Posterior vena cava (tissue), 2 donors: ENCODE measurements at places on chromosomes 12 and 14.

DNA sequence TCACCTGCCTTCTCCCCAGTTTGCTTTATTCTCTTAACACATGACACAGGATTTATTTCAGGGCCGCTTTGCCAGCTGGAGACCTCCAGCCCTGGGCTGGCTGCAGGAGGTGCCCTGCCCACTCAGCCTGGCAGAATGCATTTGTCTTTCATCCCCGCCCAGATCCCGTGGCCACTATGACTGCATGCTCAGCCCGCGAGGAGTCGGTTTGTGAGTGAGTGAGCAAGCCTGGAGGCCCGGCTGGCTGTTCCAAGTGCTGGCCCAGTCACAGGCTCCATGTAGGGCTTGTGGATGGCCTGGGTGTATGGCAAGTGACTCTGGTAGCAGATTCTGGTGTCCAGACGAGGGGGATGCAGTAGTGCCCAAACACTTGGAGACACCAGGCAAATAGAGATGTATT is 2.1 kb downstream of the TDP1 start:
- DNase-seq = no peak

- DNase-seq = peak; percentile 92
Observed at GRCh38 chr14:61188978-61189808, 91.9 kb downstream of the TMEM30B start.

- DNase-seq = no peak
Observed at GRCh38 chr12:122159882-122160281, 14.1 kb downstream of the IL31 start.

DNA sequence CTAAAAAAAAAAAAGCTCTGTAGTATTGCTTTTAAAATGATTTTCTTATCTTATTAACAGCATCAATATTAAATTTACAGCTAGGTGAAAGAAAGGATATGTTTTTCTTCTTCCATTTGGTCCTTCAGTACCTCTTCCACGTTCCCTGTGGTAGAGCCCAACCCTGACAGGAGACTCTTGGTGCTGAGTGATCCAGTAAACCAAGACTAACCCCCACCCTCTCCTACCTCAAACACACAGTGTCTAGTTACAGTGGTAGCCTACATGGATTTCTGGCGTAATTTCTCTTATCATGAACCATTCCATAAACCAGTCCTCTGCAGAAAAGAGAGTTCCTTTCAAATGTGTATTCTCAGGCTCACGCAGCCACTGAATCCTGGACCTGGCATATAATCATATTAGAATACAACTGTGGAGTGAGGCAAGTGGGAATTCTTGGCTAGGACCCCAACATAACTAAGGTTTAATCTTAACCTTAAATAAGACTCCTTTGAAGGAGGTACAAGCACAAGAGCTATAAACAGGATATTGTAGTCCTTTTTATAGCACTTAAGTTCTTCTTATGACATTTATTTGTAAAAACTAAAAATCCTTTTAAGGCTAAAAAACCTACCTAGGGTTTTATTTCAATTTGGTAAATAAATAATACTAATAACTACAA is 27.1 kb downstream of the TXNRD1 start:
- DNase-seq = no peak

GRCh38 chr12:26014085-26014484 is 55.6 kb downstream of the RASSF8 start:
- DNase-seq = no peak

DNA sequence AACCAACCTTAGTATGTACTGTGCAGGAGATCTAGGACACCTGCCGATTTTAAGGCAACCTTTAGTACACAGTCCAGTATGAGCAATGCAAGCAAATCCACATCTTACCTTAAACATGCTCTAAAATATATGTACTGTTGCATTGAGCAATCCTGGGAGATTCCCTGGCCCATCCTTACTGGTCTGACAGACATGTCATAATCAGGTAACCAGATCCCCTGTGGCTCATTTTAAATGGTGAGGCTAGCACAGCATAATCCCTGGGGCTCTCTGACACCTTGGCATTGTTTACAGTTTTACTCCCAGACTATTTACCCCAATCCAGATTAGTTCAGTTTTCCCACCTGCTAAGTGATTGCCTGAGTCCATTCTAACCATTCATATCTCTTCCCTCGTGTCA is 15.1 kb downstream of the BMAL2 start:
- DNase-seq = no peak

DNA sequence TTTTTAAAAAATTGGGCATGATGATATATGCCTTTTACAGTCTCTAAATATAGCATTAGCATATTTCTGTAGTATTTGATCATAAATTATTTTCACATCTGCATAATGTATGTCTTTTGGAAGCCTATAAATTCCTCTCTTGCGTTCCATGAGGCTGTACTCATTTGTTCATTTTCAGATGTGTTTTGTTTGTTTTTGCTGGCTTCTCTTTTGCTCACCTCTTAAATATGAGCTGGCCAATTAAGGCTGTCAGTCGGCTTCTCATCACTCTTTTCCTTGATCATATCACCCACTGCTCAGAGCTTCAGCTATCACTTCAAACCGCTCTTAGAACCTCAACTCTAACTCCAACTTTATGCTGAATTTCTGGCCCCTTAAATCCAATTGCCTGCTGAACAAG is 6.6 kb downstream of the TMEM263 start:
- DNase-seq = no peak

GRCh38 chr14:74155287-74155686 is 70.5 kb downstream of the LIN52 start:
- no peak for DNase-seq

GRCh38 chr14:89469210-89470198 is 52.5 kb upstream of the FOXN3 start:
- peak; percentile 54 for DNase-seq

GRCh38 chr14:64987438-64987767 is 708 bp downstream of the FNTB start:
- DNase-seq = no peak

DNA sequence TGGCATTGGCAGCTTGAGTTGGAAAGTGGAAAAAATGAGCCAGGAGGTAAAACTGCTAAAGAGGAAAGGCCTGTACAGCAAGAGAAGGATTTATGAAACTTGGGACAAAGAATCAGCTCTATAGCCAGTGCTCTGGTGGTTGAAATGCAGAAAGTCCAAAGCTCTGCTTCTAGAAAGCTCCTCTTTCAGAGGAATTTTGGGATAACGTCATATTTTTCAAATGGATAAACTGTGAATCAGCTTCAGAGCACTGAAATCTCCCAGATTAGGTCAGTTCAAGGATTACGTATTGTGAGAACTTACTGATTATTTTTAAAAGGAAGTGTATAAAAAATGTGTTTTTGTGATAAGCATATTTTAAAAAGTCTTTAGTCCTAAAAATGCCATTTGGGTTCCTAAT is 203.1 kb upstream of the CNOT2 start:
- DNase-seq = no peak

- no peak for DNase-seq
Observed at GRCh38 chr14:71403656-71404055, 496.4 kb downstream of the PCNX1 start.

DNA sequence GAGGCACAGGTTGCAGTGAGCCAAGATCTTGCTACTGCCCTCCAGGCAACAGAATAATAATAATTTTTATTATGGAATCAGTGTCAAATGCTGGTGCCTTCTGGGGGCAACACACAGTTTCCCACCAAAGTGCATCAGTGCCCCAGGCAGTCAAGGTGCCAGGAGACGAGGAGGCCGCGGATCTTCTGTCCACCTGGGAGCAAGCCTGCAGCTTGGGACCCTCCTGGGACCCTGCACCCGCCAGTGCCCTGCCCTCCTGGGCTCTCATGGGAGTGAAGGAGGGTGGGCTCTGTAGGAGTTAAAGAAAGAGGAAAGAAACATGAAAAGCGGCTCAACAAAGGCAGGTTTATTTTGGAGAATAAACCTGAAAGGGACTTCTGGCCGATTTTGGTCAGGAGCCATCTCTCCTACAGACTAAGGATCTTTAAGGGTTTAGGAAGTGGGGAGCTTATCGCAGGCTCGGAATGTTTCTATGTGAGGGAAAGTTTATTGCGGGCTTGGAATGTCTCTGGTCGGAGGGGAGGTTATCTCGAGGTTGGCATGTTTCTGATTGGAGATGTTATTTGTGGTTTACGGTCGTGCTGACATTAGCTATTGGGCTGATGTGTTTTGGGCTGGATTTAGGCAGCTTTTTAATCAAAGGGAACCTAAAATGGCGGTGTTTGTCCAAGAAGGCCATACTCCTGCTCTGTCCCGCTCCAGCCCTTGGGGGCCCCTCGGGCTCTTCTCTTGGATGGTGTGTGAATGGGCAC is 1.1 kb upstream of the ASPG start:
- DNase-seq = peak; percentile 51

DNA sequence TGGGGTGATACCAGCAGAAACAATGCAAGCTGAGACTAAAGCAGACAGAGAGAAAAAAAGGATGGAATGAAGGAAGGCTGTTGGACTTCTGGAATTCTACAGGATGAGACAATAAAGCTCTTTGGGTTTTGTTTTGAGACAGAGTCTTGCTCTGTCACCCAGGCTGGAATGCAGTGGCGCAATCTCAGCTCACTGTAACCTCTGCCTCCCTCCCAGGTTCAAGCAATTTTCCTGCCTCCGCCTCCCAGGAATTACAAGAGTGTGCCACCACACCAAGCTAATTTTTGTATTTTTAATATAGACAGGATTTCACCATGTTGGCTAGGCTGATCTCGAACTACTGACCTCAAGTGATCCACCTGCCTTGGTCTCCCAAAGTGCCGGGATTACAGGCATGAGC is 115.4 kb downstream of the EXOC5 start:
- no peak for DNase-seq

GRCh38 chr12:82682851-82683261 is 3.9 kb upstream of the TMTC2 start:
- DNase-seq = no peak

DNA sequence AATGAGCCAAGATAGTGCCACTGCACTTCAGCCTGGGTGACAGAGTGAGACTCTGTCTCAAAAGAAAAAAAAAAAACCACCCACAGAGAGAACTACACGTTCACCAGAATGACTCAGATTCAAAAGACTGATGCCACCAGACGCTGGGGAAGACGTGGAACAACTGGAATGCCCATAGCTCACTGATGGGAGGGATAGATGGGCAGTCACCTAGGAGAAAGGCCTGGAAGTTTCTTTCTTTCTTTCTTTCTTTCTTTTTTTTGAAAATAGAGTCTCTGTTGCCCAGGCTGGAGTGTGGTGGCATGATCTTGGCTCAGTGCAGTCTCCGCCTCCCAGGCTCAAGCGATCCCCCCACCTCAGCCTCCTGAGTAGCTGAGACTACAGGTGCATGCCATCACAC is 10.0 kb upstream of the KLC1 start:
- no peak for DNase-seq

DNA sequence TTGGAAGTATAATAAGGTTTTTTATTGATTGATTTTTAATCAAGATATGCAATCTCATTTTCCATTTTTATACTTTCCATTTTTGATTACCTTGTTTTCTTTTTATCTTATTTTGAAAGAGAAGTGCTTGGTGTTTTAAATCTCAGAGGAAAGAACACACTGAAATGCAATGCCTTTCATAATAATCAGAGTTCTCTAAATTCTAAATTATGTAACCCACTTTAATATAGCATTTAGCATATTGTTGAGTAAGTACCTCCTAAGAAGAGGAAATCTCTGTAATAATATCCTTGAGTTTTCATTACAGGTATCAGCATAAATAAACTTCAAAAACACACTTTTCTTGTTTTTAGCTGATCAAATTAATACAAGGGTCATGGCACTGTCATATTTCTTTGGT is 96.9 kb downstream of the GTF2A1 start:
- DNase-seq = no peak

DNA sequence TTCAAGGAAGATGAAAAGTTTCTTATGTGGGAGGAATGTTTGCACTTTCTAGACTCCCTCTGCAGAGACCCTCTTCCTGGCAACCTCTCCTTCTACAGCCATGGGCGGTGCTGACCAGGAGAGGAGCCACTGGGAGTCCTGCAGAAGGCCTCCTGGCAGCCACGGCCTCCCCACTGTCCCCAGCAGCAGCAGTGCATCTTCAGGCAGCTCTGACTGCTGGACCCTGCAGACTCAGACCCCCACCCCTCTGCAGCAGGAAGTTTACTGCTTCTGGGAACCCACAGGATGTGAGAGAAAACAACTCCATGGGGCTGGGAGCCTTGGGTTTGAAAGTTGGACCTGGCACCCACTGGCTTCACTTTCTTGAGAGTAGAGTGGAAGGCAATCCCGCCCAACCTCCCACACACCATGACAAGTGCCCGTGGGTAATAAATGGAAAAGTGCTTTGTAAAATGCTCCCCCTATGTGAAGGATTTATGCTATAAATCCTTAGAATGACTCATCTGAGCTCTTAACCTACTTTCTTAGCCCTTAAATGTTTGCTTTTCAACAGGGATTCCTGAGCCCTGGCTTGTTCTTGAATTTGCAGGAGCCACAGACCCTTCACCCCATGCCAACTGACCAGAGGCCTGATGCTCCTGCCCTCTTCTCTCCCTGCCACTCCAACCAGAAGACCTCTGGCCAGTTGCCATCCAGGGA is 37.5 kb upstream of the DDX11 start:
- DNase-seq = no peak

DNA sequence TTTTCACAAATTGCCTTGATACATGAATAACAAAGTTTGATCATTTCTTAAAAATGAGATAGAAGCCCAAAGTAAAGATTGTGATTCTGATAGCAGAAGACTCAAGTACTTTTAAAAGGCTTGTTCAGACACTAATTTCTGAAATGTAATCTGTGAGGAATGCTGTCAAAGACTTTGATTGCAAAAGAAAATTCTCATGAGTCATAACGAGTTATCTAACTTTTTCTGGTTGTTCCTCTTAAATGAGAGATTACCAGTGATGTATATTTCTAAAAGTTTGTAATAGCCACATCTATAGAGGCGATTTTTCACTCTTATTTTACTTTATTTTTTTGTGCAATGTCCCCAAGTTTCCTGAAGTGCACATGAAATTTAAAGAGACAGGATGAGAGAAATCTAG is 7.0 kb downstream of the PYGL start:
- no peak for DNase-seq

GRCh38 chr14:51653079-51653774 is 1.5 kb downstream of the FRMD6 start:
- DNase-seq = no peak

DNA sequence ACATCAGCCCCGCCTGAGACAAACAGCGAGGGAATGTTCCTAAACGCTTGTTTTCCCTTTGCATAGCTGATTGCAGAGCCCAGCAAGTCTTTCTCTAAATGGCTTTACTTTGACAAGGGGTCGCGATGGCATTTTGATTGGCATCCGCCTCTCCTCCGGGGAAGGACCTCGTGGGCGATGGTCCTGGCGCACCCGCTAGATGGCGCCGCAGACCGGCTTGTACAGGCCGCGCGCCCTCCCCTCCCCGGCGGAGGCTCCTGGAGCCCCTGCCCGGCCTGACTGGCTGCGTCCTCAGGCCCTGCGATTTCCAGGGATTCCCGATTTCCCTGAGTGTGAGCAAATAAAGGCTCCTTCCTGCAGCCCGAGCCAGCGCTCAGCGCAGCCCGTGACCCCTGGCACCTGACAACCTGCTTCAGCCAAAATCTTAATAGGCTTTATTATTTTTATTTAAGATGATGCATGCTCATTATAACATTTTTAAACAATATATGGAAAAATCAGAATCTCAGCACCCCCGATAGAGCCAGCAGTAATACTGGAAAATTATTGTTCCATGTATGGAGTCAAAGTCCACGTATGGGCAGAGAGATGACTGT is 468.3 kb downstream of the AACS start:
- DNase-seq = no peak
